ENCODE measurements at places on chromosomes 5 and 9.

- no peak for DNase-seq
These were observed 56.0 kb downstream of the NIPAL4 start for GRCh38 chr5:157516006-157516405.

DNA sequence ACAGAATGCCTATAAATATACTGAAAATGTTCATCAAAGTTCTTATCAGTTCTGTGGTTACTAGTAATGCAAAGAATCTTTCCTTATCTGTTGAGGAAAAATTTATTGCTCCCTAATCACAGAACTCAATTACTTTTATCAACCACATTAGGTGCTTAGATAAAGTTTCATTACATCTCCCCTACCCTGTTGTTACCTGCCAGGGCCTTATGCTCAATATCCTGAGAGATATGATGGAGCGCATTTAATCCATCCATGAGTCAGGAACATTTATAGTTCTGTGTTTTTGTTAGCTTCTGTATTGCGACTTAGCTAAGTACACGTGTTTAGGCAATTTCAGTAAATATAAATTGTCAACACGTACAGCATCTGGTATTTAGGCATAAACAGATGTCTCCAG, 164.3 kb upstream of the ST8SIA4 start:
- DNase-seq: no peak

GRCh38 chr5:10604975-10605374, 41.1 kb downstream of the ANKRD33B start:
- DNase-seq: no peak

- no peak for DNase-seq
These were observed 7.0 kb downstream of the SH3GLB2 start for GRCh38 chr9:129021091-129021490.
